ENCODE measurements at places on chromosomes 7 and 10.
A peak's percentile ranks its signal among the peaks of the same experiment; 100 is the strongest.

DNA sequence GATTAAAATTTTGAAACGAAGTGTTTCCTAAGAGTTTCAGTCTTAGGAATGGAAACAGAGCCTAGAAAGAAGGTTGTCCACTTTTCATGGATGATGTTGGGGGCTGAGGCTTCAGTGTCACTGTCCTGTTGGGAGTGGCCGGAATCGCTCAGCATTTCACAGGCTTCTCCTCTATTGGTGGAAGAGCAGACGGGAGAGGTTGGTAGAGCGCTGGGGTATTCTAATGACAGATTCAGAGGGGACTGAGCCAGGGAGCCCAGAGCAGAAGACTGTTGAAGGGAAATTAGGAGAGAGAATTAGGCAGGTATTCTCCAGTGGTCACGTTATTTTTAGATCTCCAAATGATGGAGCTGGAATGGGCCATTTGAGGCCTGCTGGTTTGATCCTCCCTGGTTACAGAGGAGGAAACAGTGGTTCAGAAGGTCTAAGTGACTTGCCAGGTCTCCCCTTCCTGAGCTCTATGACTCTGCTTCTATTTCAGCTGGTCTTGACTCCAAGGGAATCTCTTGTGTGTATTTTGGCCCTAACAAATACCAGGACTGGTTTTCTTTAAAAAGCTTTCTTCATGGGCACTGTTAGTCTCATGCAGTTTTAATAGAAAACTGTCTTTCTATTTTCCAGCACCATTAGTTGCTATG is 35.7 kb upstream of the EEPD1 start:
- DNase-seq, result no peak

DNA sequence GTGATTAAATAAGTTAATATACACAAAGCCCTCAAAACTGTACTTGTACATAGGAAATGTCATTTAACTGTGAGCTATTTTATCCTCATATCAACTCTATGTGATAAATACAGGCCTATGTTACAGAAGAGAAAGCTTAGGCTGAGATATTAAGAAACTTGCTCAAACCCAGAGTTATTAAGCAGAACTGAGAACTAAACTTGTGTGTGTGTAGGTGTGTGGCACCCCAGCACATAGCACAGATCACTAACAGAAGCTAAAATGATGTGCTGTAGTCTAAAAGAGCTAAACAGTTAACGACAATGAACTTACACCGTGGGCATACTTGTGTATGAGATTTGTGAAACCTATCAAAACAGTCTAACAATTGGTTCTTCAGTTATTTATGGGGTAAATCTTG is 34.5 kb downstream of the MTPN start:
- DNase-seq, result no peak

DNA sequence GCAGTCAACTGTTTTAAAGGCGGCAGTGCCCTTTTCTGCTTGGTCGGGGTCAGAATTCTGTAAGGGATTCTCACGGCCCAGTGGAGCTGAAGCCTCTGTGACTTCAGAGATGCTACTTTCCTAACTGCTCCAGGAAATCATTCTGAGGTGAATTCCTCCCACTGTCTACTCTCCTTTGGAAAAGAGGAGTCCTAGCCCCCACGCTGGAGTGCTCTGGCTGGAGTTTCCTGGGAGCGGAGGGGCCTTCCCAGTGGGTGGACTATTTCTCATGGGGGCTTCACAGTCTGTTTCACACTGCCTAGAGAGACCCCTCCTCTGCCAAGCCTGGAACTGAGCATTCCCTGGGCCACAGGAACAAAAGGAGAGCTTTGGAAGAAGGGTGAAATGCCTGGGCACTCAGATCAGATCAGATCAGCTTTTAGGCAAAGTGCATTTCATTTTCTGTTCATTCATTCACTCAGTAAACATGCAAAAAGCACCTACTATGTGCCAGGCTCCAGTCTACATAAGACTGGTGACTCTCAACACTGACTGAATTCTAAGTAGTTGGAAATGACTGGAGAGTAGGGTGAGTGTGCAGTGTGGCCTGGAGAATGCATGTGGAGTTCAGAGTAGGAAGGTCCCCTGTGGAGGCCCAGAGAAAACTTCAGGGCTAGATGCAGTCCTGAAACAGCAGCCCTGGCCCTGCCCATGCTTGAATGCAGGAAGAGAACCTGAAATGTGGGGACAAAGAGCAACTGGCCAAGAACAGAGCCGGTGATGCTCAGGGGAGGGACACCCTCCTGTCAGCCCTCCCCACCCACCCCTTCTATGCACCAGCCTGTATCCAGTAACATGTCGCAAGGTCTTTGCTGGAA is 12.2 kb downstream of the ZNF488 start:
- DNase-seq, result no peak

- no peak for DNase-seq
Observed at GRCh38 chr7:12431886-12432556, 28.4 kb upstream of the VWDE start.

GRCh38 chr10:58746474-58747185 is 234.0 kb downstream of the BICC1 start:
- no peak for DNase-seq

DNA sequence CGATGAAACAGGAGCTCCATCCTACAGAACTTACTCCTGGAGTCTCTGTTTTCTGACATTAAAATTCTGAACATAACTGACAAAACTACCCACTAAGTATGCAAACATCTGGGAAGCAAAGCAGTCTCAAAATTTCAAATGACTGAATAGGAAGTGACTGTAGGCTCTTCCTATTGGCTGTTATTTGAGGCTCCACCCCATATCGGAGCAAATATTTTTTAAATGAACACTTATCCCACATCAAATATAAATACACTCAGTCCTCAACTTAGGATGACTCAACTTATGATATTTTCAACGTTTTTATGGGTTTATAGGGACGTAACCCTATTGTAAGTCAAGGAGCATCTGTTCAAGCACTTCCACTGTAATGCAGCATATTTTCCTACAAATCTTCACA is 8.8 kb downstream of the HSPA12A start:
- DNase-seq, result no peak

GRCh38 chr10:110305767-110306451 is 1.2 kb upstream of the SMNDC1 start:
- peak; percentile 37 for DNase-seq

- DNase-seq, result no peak
Observed at GRCh38 chr7:100826514-100827329, 601 bp downstream of the EPHB4 start.

DNA sequence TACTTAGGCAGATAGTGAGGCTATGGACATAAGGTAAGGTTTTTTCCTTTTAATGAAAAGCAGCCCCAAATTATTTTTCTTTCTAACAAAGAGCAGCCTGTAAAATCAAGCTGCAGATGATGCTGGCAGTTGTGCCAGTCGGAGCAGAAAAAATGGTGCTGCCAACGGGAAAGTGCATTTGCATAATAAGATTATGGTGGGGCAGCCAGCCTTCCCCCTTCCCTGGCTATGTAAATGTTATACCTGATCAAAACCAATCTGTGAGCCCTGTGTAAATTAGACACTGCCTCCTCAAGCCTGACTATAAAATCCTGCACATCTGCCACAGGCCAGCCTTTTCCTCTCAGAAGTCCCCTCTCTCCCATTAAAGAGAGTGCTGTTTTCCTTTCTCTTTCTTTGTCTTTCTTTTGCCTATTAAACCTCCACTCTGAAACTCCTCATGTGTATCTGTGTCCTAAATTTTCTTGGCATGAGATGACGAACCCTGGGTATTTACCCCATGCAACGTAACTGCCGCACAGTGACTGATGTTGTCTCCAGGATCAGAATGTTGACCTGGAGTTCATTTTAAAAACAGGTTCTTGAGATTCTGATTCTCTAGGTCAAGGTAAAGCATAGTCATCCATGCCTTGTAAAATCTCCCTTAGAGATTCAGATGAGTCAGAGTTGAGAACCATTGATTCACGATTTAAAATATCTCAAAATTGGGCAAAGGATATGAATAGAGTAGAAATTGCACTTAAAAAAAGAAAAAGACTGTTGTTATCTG is 167.3 kb upstream of the C1GALT1 start:
- DNase-seq, result no peak

DNA sequence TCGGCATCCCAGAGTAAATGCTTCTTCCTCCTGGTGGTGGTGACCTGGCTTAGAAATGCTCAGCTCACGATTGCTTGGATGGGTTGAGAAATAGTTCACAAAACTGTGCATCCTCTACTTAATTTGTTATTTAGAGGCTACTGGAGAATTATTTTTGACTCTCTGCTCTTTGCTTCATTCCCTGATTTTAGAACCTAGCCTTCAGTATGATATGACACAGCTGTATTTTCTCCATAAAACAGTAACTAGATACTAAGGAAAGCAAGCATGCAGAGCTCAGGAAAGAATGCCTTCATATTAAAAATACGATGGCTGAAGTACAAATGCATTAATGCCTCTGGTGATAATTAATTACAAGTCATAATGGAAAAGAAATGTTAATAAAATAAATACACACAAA is 602.0 kb upstream of the COBL start:
- no peak for DNase-seq

GRCh38 chr10:133509700-133510099 is 17.5 kb upstream of the CYP2E1 start:
- DNase-seq, result no peak

DNA sequence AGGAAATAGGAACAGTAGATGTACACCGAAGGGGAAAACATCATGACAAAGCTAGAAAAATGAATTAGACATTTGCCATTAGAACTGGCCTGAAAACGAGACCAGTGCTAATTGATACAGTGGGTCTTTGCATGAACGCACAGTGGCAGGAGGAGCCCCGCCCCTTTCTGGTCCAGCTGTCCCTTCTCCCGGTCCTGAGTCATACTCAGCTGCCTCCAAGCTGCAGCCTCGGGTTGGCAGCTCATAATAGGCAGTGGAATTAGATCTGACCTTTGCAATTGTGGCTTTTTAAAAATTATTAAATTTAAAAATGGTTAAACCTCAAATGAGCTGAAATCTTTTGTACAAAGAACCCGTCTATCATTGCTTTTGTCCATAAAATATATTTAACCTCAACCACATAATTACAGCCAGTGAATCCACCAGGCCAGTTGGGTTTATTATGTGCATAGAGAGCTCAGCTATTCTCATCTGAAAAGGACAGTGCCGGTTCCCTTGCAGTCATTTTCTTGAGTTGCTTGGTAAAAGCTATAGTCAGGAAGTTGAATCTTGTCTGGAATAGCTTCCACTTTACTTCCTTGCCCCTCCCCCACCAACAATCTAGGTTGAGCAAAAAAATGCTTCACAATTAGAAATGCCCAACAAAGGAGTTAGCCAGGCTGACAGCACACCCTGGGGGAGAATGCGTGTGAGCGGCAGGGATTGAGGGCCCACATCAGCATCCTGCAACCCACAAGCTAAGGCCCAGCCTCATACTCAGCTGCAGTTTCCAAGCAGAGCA is 147.1 kb downstream of the BUB3 start:
- no peak for DNase-seq

- no peak for DNase-seq
Observed at GRCh38 chr7:91137153-91137787, 127.0 kb upstream of the FZD1 start.

- DNase-seq, result peak; percentile 61
Observed at GRCh38 chr10:52775132-52775647, 2.6 kb upstream of the MBL2 start.

DNA sequence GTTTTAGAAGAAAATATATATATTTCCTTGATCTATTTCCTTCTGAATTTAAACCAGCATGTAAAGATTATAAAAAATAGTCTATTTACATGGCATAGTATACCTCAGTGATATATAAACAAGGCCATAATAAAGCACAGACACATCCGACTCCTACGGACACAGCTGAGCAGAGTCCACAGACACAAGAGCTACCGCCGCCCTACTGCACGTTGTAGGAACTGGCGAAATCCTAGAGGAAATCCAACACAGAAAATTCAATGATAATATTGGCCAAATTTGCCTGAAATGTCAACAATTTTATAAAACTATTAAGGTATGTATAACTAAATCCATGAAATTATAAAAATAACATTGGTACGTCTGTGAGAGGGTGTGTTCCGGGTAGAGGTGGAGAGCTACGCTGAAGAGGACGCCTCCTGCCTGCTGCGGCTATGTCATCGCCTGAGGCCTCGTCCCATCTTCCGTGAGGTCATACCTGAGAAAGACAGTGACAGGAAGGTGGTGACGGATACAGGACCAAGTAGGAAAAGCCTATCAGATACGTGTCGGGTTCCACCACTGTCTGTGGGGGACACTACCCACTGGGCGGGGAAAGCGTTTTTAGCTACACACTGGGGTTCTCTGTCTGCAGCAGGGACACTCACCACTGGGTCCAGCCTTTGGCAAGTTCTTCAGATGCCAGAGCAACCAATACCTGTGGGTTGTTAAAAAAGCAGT is 29.3 kb upstream of the NCAPG2 start:
- peak; percentile 13 for DNase-seq

- no peak for DNase-seq
Observed at GRCh38 chr10:89916468-89917215, 215.3 kb downstream of the KIF20B start.

- DNase-seq, result no peak
Observed at GRCh38 chr10:34739915-34740314, 75.2 kb downstream of the PARD3 start.

DNA sequence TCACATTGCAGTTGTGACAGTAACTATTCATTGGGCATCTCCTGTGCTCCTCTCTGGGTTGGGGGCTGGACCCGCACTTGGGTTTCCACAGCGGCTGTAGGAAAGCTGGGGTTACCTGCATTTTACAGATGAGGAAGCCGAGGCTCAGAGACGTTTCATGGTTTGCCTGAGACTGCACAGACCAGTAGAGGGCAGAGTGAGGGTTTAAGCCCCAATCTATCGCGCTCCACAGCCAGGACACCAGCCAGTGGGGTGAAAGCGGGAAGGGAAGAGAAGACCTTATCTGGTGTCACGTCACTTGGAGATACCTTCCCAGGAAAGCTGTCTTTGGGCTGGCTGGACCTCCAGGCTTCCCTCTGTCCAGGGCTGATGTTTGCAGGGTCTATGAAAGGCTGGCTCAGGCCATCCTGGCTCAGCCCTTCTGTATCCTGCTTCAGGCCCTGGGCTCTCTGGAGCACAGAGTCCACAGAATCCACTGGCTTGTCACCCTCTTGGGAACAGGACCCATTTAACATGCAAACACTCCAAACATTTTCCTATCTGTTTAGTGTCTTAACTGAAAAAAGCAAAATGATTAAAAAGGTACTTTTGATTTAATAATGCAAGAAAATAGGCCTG is 167.7 kb downstream of the EMX2 start:
- no peak for DNase-seq

- no peak for DNase-seq
Observed at GRCh38 chr10:109282510-109282909, 640.8 kb downstream of the XPNPEP1 start.

- DNase-seq, result no peak
Observed at GRCh38 chr10:48626447-48626846, 21.6 kb upstream of the ARHGAP22 start.

DNA sequence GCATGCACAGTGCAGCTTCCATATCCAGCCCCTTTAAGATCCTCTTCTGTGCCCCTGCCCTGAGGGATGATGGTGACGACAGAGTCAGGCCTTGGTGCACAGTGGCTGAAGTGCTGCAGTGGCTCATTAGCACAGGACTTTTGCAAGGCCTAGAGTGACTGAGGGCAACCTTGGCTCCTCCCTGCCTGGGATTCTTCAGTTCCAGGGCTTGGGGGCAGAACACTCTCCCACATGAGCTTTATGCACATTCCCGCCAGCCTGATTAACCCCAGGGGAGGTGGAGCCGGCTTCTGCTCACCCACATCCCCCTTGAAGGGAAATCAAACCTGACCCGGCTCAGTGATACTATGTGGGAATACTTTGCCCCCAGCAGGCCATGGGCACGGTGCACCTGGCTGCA is 253.4 kb downstream of the GALNT17 start:
- no peak for DNase-seq

- DNase-seq, result no peak
Observed at GRCh38 chr10:6343305-6344010, 140.7 kb downstream of the PFKFB3 start.

- no peak for DNase-seq
Observed at GRCh38 chr7:156752367-156753228, 112.0 kb downstream of the RNF32 start.

GRCh38 chr10:2599571-2599970 is 467.8 kb upstream of the PFKP start:
- DNase-seq, result no peak

Measured in HuH-7.5 (cell line).